Fibroblast of pulmonary artery (primary cell): ENCODE measurements at places on chromosomes 5 and 9.

- peak; percentile 80 for DNase-seq
Observed at GRCh38 chr5:142063878-142064331, 44.7 kb upstream of the NDFIP1 start.

DNA sequence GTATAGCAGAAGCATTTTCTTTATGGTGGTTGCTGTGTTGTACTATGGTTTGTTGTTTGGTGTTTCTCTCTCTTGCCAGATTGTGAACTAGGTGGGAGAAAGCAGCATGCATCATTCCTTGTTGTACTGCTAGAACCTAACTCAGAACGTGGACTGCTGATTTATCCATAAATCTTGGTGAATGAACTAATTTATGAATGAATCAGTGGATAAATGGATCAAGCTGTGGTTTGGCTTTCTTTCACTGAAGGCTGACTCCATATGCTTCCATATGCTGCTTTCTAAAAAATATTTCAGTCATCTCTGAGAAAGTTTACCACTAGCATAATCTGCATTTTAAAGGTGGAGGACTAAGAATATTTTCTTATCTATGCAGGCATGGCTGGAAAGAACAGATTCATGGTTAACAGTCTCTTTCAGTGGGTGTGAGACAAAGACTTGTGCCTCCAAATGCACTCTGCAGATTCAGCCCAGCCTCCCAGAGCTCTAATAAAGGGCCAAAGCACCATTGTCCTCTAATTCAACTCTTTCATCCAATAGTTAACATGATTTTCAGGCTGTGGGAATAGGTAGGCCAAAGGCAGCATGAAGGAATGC is 237.7 kb downstream of the SH3GL2 start:
- DNase-seq, result no peak

DNA sequence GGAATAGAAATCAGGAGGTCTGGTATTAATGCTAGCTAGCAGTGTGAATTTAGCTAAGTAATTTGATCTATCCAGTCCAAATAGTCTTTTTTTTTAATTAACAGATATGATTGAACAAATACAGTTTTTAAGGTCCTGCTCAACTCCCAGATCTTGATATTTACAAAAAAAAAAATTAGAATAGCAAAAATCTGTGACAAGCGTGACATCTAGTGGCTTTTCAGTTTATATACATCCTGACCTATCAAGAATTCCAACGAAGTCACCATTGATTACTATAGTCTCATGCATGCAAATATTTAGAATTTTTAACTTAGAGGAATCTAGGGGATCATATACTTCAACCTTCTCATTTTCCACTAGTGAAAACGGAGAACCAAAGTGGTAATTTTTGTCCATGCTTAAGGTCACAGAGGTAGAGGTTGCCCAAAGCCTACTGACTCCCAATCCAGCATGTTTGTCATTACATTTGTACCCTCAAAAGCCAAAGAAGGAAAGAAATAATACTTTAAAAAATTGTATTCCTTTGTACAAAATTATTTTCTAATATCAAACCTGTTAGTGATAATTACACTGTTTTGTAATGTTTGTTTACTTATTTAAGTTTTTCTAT is 17.6 kb upstream of the TARS1 start:
- DNase-seq, result peak; percentile 76

GRCh38 chr9:89562186-89562814 is 42.5 kb upstream of the GADD45G start:
- peak; percentile 8 for DNase-seq

- DNase-seq, result no peak
Observed at GRCh38 chr9:78044189-78044588, 12.6 kb upstream of the GNAQ start.

DNA sequence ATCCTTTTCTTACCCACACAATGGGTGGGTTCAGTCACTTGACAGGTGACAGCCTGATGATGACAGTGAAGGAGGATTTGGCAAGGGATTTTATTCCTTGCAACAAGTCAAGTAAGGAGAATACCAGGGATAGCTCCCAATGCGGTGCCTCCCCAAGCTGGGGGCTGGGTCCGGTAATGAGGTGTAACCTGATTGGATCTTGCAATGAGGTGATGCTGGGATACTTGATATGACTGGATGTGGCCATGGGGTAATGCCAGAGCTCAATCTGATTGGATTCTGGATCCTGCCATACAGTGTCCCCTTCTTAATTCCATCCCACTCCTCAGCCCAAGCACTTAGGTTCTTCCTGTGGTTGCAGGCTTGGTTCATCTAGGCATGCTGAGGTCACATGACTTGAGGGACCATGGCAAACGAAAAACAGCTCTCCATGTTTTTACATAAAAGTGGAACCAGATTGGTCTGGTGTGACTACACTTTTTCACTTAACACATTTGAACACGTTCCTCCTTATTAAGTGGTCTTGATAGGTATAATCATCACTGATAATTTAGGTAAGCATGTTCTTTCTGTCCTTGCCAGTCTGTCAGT is 181.1 kb downstream of the PDZD2 start:
- DNase-seq, result no peak

GRCh38 chr5:159207222-159207685 is 2.1 kb downstream of the RNF145 start:
- no peak for DNase-seq

DNA sequence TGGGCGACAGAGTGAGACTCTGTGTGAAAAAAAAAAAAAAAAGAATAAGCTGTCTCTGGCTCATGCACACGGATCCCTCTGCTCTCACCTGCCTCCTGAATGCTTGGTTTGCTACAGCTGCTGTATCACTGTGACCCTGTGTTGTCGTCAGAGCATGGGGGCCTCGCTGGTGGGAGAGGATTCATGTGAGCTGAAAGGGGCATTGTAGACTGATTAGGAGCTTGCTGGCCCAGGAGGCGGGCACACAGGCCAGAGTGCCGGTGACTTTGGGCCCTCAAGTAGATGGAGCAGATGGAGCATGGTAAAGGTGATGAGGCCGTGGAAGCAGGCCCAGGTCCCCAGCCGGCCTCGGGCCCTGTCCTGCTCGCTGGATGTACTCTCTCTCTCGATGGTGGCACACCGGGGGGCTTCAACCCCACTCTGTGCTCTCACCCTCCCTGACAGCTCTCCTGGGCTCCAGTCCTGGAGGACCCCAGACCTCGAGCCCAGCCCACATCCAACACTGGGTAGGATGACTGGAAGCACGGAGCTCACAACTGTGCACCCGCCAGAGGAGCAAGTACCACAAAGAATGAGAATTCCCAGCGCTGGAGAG is 7.1 kb downstream of the FLT4 start:
- no peak for DNase-seq

GRCh38 chr5:139468421-139468931 is 2.3 kb upstream of the SMIM33 start:
- no peak for DNase-seq

DNA sequence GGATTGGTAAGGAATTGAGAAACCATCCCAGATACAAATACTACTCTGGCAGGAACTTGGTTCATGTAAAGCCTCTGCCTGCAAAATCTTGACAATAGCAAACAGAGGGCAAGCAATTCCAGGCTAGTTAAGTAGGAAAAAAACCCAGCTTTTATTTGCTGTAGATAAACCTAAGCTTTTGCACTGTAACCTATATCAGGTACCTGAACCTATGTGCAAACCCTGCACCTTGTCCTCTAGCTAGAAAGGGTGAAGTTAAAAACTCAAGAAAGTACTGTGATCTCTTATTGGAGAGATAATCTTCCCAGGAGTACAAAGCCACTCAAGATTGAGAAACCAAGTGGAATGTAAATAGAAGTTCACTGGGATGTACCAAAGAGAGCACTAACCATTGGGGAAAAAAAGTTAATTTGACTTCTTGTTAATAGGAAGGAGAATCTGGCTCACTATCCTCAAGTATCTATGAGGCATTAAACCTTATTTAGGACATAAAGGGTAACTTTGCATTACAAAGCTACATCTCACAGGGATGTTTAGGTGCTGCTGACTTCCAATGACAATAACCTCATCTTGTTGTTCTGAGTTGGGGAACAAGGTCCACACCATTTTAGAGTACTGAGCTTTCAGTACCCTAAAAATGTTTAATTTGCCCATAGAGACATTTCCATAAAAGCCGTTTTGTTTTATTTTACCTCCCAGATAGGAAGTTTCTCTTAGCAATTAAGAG is 73.8 kb upstream of the PCA3 start:
- DNase-seq, result no peak

DNA sequence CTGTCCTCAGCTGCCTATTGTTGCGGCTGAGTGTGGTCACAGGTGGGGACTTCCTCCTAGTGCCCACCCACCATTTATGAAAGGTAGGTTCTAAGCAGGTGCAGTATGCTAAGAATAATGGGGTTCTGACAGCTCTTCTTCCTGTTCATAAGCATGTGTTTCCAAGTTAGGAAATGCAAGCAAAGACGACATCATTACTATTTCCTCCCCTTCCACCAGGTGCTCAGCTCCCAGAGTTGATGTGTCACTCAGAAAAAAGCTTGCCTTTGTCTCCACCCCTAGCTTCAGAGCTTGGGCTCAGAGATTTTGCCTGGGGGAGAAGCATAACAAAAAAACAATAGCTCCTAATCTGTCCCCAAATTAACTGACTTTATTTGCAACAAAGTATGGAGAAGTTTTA is 1076.7 kb downstream of the NR2F1-AS1 start:
- peak; percentile 5 for DNase-seq

DNA sequence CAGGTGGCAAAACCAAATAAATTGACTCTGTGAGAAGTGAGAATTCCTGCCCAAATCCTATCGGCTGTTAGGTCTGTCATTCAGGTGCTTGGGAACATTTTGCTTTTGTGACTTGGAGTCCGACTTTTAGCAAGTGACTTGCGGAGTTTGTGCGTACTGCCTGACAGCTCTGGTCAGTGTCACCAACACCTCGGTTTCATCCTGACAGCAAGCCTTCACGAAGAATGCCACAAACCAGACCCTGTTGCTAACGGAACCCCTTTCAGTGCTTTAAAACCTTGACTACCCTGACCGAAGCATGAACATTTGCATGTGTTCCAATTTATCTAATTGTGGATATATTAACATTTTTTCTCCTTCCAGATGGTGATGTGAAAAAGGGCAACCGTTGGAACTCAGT is 26.5 kb downstream of the LIX1 start:
- no peak for DNase-seq

GRCh38 chr9:127949827-127950512 is 12.3 kb upstream of the DPM2 start:
- DNase-seq, result no peak

DNA sequence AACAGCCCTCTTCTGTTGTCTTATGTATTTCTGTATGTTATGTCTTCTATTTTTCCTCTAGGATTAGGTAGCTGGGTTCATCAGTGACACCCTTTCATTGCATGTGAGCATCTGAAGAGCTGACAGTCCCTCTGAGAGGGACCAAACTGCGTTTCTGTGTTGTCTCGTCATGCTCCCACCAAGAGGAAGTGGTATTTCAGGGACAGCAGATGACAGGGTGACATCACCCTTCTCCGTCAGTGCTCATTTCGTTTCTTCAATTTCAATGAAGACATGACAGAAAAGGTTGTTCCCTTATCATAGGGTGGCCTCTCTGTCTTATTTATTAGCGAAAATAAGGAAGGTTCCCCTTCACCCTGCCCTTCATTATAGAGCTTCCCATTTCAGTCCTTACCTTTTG is 225.9 kb upstream of the NR4A3 start:
- no peak for DNase-seq

- peak; percentile 86 for DNase-seq
Observed at GRCh38 chr9:35658137-35658967, at the start of gene CCDC107. Gene CCDC107, plus strand, starts transcription at chr9:35658292. Its CDS starts 88 bp downstream, at chr9:35658380.

DNA sequence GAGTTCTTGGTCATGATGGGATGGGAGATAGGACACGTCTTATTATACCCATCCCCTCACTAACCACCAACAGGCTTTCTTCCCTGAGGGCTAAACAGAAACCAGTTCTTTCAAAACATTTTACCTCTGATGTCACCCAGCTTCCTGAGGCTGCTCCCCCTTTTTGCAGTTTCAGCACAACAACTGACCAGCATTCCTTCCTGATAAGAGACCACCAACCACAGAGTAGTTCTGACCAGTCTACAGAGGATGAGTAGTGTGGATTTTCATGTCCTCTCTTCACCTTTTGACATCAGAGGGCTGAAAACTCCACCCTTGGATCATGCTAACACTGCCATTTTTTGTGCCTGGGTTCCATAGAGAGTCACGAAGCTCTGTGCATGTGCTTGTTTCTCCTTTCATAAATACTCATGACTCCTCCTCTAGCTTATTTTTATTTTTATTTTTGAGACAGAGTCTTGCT is 82.6 kb downstream of the OSTF1 start:
- peak; percentile 80 for DNase-seq

DNA sequence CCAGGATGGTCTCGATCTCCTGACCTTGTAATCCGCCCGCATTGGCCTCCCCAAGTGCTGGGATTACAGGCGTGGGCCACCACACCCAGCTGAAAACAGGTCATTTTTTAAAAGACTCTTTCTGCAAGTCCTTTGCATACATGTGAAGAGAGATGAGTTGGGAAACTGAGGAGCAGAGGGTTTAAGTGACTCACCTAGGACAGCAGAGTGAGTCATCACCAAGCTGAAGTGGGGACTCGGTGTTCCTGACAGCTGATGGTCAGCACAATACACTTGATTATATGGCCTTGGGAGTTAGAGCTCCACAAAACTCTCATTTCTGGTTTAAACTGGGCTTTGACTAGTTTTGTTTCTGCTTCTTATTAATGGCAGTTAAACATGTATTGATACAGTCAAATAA is 38.1 kb upstream of the SSBP2 start:
- peak; percentile 39 for DNase-seq

DNA sequence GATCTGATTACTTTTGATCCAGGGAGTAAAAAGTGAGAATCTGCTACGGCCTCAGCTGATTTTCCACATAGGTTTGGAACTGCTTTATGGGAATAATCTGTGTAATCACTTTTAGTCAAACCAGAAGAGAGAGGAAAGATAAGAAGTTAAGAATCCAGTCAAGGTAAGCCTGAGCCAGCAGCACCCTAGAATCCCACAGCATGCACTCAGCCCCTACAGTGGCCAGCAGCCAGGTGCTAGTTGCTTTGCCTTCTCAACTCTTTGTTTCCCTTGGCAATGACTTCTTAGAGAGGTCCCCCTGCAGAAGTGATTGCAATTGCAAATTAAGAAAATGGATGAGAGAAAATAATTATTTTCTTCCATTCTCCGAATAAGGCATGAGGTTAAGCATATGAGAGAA is 59.7 kb upstream of the TMED7 start:
- no peak for DNase-seq
